ENCODE measurements at places on chromosomes 12 and 14.

DNA sequence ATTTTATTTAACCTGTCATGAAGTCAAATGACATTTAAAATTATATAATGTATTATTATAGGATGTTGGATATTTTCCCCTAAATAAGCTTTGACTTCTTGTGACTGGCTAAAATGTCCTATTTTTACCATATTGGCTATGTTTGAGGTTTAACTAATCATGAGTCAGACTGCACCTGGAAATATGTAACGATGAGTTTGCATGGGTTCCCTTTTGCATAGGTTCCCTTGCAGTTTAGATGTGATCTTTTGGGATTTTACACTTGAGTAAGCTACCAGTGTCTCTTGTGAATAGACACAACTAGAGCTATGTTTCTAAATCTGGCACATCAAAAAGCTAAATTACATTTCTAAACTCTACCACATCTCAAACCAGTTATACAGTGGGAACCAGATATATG is 5.2 kb downstream of the PDZRN4 start:
- DNase-seq = no peak

DNA sequence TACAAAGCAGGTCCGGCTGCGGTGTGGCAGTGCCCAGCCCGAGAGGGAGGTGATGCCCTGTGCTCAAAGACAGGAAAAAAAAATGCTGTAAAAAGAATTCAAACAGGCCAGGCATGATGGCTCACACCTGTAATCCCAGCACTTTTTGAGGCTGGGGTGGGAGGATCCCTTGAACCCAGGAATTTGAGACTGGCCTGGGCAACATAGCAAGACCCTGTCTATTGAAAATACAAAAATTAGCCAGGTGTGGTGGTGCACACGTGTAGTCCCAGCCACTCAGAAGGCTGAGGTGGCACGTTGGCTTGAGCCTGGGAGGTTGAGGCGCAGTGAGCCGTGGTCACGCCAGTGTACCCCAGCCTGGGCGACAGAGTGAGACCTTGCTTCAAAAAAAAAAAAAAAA is 26.4 kb downstream of the DNAH10 start:
- no peak for DNase-seq

DNA sequence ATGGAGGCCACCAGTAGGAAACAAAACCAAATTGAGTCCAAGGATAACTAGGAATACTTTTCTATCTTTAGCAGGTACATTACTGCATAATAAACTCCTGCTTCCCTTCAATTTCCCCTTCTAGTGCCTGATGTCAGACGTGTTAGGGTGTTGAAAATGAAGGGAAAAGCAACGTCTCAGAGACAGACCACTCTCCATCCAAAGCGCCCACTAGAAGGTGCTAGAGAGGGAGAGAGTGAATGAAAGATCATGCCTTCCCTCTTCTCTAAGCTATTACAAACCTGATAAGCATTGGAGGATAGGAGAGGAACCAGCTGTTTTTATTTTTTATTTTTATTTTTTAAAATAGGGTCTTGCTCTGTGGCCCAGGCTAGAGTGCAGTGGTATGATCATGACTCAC is 64.1 kb downstream of the ZNF641 start:
- DNase-seq = no peak

DNA sequence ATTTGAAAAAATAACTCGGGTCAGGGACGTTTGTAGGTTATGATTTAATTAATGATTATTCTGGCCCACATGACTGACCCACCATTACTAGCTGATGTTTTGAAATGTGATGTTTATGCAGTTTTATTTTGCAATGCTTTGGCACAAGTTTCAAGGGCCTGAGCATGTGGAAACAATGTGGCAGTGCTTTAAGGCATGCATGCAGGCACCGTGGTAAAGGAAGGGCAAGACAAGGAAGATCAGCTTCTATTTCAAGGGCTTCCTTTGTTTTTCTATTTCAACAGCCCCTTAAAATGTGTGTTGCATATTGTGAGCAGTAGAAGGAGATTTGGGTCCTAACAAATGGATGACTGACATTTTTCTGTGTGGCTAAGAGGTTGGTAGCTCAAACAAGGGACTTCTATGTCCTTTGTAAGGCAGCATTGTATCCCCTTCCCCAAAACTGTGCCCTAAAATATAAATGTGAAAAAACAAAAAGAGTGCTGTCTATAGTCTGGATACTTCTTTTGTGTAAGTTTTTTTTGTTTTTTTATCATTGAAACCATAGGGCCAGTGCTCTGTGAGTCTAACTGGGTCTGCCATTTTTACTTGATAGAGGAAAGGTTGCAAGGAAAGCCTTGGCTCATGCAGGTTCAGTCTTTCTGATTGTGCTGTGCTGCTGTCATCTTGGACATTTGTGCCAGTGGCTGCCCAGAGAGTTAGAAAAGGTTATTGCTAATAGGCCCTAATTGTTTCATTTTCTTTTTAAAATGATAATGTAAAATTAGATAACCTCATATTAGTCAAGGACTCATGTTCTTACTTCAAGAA is 103.5 kb downstream of the FGD4 start:
- no peak for DNase-seq

- no peak for DNase-seq
These were observed 502.3 kb upstream of the FOXG1 start for GRCh38 chr14:28264306-28264705.

DNA sequence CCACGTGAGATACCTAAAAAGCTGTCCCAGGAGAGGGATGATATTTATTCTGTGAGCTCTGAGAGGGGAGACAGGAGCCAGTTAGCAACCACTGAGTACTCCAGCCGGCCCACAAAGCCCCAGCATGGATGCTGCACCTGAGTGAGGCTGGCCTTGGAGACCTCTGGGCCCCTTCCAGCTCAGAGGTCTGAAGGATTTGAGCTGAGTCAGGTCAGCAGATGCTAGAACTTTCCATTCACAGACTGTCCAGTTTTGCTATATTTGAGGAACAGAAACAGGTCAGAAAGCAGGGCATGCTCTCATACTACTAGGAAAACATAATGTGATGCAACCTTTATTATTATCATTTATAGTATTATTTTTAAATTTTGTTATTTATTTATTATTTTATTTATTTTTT is 15.0 kb upstream of the MAPKAPK5 start:
- DNase-seq = no peak

- DNase-seq = no peak
These were observed 163.1 kb upstream of the TMPO start for GRCh38 chr12:98352218-98352811.

GRCh38 chr12:108724054-108724889 is 7.0 kb downstream of the CORO1C start:
- DNase-seq = no peak

- no peak for DNase-seq
These were observed 3.0 kb downstream of the SRRM4 start for GRCh38 chr12:118984161-118984943.

- DNase-seq = no peak
These were observed 458.1 kb downstream of the PCNX1 start for GRCh38 chr14:71365361-71365760.

GRCh38 chr12:80935111-80935510 is 2.6 kb downstream of the LIN7A start:
- no peak for DNase-seq

GRCh38 chr12:28318273-28318672 is 128.0 kb downstream of the CCDC91 start:
- no peak for DNase-seq

- no peak for DNase-seq
These were observed 290.9 kb upstream of the PWP1 start for GRCh38 chr12:107394693-107395092.

GRCh38 chr12:15712823-15713660 is 76.1 kb downstream of the EPS8 start:
- DNase-seq = no peak

GRCh38 chr14:75138492-75138891 is 11.6 kb upstream of the NEK9 start:
- no peak for DNase-seq

- no peak for DNase-seq
These were observed 22.4 kb downstream of the PXN start for GRCh38 chr12:120242971-120243699.

DNA sequence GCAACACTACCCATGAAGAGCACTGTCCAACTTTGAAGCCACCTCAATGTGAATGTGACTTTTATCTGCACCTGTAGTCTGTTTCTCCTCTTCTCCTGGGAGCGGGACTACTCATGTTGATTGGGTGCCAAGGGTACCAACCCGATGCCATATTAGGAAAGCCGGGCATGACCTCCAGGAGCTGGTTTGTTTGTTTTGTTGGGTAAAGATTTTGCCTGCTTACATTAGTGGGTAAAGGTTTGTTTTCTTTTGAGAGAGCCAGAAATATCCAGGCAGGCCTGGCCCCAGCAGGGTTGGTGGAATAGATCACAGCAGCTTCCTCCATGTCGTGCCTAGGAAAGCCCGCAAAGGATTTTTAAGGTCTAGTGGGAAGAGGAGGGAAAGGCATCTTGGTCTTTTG is 19.7 kb upstream of the ITPK1 start:
- DNase-seq = no peak

- no peak for DNase-seq
These were observed 700.6 kb downstream of the DIO2 start for GRCh38 chr14:79510659-79511058.

DNA sequence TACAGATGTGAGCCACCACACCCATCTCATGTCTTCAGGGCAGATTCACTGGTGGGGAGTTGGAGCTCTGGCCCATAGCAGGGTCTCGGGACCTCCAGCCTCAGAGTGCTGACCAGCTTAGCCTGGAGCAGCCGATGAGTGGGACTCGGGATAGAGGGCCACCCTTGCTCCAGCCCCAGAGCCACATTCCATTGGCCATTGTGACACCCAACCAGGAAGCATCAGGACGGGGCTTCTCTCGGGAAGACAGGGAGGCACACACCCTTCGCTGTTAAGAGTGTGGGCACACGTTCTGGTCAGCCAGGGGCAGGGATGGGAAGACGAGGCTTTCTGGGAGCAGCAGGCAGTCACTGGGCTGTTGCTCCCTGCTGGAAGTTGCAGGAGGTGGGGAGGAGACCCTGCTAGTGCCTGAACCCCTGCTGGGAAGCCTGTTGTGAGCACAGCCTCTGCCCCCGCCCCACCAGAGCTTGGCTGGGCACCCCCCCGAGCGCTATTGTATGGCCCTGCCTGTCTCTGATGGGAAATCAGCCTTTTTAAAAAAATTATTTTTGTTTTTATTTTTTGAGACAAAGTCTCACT is 1.6 kb downstream of the ADGRD1 start:
- DNase-seq = no peak

GRCh38 chr12:115504306-115505290 is 772.9 kb downstream of the MED13L start:
- no peak for DNase-seq

DNA sequence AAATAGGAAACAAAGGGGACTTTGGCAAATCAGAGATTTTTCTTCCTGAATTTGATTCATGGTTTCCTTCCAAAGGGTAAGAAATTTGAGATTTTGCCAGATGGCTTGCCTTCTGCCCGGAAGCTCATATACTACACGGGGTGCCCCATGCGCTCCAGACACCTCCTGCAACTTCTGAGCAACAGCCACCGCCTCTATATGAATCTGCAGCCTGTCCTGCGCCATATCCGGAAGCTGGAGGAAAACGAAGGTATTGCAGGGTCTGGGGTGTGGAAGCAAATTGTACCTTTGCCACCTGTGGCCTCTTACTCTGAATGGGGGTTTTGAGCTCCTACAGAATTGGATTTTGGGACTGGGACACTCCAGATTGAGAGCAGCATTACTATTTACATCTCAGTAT is 63.5 kb downstream of the FRMD6 start:
- no peak for DNase-seq

DNA sequence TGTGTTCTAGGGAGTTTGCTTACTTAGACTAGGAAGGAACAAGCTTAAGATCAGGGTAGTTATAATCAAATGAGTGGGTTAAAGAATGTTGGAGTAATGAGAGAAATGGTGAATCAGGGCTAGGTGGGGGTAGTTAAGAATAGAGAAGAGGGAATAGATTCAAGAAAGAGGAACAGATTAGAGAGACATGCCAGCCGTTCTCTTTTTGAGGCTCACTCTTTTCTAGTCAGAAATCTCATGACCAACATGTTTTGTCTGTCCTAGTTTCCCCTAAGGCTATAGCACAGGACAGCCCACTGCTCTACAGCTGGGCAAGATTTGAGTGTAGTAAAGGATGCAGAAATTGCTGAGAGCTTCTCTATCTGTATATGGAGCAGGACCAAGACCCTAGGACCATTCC is 258.4 kb downstream of the AKAP6 start:
- no peak for DNase-seq

Measured in stimulated activated CD8-positive, alpha-beta memory T cell treated with anti-CD3 and anti-CD28 coated beads, Interleukin-7, amount 100 ng/mL, for 24 hours (primary cell).